NCI-H526 treated with DMSO at 0.1 percent for 48 hours (cell line): ENCODE measurements at places on chromosomes 5 and 9.

DNA sequence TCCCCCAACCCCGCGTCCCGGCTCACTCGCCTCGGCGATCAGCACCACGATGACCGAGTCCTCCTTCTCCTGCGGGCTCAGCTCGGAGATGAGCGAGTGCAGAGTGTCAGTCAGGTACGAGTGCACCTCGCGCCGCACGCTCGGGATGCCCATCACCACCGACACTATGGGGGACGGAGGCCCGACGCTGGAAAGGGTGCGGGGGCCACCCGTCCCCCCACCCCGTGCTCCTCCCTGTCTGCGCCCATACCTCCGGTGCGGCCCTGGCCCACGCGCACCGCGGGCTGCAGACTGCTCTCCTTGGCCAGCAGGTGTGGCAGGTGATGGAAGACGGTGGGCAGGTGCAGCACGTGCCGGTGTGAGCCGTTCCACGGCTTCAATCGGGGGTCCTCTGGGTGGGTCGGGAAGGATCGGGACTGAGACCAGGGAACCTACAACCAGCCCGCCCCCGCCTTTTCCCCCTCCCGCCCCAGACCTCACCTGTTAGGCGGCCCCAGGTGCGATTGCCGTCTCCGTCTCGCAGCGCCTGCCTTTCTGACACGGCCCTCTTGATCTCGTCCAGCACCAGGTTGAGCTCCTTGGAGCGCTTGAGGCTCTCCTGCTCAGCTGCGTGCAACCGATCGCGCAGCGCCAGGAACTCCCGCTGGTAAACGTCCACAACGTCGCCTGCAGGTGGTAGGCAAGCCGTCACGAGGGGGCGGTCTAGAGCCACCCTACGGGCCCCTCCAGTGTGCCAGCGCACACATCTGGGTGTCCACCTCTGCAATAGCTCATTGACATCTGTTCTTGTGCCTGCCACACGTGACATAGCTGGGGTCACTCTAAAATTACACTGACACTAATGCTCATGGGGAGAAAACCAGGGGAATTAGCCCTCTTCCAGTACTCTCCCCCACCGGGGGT lies 5.1 kb downstream of the MGAT4B start:
- DNase-seq: peak; percentile 24

DNA sequence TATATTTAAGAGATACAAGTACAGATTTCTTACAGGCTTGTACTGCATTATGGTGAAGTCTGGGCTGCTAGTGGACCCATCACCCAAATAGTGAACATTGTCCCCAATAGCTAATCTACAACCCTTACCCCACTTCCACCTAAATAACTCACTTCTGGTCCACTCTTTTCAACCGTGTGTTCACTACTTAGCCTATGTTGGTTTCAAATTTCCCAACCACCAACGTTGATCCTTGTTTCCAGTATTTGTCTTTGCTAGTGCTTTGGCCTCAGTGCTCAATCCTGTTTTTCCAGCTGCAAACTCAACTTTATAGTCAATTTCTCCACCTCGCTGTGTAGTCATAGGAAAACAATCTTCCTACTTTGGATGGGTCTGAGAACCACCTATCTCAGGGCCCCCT lies 45.3 kb upstream of the TTC39B start:
- DNase-seq: no peak

GRCh38 chr5:156375895-156376495 lies 49.0 kb downstream of the SGCD start:
- DNase-seq: no peak

DNA sequence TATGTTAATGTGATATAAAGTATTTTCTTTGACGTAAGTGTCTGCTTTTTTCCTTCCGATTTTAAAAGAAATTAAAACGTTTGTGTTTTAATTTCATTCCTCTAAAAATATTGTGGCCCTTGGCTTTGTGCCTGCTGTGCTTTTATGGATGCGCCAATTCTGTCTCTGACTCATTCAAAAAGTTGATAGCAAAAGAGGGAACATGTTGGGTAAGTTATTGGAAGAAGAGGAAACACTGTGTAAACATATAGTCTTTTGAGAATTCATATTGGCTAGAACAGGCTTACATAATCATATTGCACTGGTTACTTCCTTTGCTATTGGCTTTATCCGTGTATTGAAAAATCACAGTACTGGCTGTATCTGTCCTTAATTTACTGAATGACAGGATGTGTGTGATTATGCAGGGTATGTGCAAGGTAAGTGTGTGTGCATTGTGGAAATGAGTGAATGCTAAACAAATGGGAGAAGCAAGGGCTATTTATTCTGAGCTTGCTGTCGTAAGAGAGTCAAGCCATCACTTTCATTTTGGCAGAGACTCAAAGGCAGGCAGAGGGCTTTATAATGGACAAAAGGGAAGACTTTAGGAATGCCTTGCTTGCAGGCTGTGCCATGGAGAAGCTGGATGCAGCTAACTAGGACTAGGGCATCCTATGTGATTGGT lies 67.8 kb downstream of the SGCD start:
- no peak for DNase-seq

DNA sequence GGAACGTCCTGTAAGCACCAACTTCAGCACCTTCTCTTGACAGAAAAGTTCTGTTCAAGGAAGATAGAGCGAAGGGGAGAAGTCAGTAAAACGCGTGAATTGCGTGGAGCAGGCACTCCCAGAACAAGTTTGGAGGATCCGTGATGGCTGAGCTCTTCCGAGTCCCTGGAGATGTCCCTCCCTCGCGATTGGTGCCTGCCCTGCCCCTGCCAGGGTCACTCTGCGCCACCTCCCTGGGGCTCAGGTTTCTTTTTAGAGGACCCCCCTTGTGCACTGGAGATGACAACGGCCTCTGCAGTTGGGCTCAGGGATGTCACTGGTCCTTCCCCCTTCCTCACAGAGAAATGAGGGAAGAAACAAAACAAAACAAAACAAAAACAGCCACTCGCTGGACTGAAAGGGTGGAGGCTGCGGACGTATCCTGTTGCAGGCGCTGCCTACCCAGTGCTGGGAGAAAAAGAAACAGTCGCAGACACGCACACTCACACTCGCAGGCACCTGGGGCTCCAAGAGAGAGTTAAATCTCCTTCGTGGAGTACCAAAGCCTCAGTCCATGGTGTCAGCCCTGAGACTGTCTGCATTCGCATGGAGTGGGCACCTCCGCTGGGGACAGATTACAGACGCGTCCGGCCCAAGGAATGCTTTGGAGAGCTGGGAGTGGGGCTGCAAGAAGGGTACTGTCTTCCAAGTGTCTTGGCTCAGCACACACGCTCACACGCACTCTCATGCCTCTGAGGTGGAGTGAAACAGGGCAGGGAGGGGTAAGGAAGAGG lies 512.7 kb downstream of the SLCO4C1 start:
- DNase-seq: no peak

GRCh38 chr5:57175551-57176309 lies 1.9 kb downstream of the GPBP1 start:
- DNase-seq: no peak

DNA sequence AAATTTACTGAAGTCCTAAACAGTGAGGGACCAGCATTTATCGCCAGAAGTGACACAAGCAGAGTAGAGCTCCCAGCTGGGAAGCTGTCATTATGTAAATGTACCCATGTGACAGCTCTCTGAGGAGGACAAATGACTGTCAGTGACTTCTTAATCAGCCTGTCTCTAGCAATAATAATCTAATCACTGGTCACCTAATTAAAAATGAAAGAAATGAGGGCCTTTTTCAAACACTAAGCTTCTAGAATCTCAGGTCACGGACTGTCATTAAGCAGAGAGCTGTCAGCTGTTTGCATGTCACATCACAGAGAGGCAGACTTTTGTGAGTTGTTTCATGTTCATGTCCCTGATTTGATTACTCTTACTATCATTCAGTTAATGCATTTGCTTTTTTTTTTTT lies 77.9 kb upstream of the FBXL17 start:
- no peak for DNase-seq
